ENCODE measurements at places on chromosomes 6 and 20.

GRCh38 chr6:82869493-82869892, 196.1 kb downstream of the UBE3D start:
- DNase-seq: peak; percentile 57

DNA sequence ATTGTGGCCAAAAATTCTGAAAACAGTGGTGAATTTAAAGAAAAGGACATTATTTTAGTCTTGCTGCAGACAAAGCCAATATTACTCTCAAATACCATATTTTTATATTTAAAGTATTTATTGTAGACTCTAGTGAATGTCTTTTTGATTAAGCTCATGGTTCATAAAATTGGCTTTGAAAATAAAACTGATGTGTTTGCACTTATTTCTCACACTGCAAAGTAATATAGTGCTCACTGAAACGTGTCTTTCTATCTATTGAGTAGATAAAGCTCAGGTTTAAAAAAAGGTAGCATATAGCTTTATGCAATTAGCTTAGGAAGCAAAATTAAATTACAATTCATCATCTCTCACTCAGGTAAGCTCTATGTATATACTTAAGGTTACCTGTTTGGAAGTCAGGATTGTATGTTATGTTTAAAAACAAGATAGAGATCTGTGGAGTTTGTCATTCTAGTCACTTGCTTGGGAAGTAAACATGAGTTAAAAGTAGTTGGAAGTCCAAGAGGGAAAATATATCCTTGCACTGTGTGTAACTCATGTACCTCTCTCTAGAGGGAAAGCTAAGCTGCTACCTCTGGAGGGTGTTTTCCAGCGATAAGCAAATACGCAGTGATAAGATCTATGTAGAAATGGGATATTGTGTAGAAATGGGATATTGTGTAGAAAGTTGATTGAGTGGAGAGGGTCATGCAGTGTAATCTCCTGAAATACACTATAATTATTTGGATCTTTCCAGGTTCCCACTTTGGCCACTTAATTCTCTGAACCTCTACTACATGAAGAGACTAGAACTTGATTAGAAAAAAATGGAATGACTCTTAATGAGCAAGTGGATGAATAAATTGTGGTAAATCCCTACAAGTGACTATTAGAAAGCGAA, 29.9 kb upstream of the SPTLC3 start:
- DNase-seq: peak; percentile 20

DNA sequence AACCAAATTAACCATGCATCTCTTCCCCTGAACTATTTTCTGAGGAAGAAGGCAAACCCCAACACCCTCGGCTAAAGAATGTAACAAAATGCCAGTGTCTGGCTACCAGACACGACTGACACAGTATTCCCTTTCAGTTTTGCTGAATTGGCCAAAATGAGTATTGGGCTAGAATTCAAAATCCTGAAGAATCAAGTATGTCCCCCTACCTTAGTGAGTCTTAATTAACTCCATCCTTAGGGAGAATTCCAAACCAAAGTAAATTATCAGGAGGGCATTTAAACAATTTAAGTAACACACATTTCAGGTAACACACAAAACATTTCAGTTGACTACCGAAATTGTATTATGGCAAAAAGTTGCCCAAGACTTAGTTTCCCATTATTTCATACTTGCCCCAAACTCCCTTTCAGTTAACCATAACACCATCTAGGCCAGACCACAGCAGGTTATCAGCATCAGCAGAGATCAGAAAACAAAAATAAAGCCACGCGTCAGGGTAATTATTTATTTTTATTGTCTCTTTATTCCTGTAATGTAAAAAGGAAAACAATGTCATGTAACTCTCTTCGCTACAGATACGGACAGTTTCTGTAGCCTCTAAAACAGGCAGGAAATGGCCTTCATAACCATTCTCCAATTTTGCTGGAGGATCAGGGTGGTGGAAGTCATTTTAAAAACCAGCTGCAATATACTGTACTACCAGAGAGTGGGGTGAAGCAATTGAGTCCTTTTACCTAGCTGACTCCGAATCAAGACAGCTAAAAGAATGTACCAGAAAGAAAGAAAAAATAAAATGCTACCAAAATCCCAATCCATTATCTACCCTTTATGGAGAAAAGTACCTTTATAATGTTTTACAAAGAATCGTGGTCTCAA, 1.9 kb downstream of the SNX5 start:
- DNase-seq: peak; percentile 42

- no peak for DNase-seq
Observed at GRCh38 chr6:36912586-36912985, 26.8 kb downstream of the C6orf89 start.

DNA sequence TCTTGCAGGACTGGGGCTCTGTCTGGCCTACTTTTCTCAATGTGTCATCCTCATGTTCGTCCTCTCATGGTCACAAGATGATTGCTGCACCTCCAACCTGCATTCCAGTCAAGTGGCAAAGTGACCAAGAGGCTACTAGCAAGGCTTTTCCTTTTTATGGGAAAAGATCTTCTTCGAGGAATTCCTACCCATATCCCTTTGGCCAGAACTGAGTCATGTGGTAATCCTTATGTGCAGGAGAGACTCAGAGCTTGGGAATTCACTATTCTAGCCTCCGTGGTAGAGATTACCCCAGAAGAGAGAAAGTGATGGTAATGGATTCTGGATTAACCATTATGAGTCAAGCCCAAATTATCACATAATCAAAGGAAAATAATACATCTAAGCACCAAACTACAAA, 162.7 kb downstream of the KCNQ5 start:
- no peak for DNase-seq

GRCh38 chr6:147299035-147299434, 94.8 kb downstream of the STXBP5 start:
- DNase-seq: no peak
